AG04450 (cell line): ENCODE measurements at places on chromosomes 2 and 18.

GRCh38 chr2:2564300-2565078, 233.4 kb upstream of the MYT1L start:
- no peak for DNase-seq

DNA sequence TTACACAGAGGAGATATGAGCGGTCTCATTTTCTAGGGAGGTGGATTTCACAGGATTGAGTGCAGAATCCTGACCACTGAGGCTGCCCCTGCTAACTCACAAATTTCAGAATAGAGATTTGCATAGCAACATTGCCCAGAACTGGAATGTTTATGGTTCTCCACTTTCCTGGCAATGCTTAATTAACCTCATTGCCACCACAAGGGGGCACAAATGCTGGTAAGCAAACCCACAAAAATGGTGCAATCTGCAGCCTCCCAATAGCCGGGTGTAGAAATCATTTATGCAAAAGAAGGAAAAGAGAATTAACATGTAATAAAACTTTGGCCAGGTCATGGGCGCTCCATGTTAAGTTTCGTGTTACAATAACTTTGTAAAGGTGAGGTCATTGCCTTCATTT, 112.4 kb downstream of the CYRIA start:
- DNase-seq, result no peak

DNA sequence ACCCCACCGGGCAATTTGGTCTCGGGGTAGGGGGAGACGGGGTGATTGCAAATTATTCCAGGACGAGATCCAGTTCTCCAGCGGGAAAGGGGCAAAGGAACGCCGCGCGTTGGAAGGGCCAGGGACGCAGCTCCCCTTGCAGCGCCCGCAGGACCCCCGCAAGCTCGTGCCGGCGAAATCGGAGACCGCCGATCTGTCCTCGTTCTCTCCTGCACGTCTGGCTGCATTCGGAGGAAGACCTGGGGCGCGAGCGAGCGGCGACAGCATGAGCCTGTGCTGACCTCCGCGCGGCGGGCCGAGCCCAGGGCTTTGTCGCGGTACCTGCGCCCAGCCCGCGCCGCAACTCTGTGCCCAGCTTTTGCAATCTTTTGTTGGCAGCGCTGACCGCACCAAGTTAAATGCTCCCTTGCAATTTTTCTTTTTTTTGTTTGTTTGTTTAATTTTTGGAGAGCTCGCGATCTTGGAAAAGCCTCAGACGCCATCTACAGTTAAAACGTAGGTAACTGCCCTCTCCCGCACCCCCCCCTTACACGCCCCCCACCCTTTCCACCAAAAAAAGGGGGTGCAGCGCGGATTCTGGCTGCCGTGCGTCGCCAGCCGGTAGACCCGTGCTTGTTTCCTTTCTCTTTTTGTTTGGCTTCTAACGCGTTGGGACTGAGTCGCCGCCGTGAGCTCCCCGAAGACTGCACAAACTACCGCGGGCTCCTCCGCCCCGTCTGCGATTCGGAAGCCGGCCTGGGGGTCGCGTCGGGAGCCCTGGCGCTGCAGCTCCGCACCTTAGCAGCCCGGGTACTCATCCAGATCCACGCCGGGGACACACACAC, 667 bp downstream of the TRIB2 start:
- DNase-seq, result no peak

- no peak for DNase-seq
Observed at GRCh38 chr18:45467293-45467692, 148.0 kb upstream of the SLC14A2 start.

- no peak for DNase-seq
Observed at GRCh38 chr2:25149646-25150045, 18.7 kb downstream of the POMC start.

DNA sequence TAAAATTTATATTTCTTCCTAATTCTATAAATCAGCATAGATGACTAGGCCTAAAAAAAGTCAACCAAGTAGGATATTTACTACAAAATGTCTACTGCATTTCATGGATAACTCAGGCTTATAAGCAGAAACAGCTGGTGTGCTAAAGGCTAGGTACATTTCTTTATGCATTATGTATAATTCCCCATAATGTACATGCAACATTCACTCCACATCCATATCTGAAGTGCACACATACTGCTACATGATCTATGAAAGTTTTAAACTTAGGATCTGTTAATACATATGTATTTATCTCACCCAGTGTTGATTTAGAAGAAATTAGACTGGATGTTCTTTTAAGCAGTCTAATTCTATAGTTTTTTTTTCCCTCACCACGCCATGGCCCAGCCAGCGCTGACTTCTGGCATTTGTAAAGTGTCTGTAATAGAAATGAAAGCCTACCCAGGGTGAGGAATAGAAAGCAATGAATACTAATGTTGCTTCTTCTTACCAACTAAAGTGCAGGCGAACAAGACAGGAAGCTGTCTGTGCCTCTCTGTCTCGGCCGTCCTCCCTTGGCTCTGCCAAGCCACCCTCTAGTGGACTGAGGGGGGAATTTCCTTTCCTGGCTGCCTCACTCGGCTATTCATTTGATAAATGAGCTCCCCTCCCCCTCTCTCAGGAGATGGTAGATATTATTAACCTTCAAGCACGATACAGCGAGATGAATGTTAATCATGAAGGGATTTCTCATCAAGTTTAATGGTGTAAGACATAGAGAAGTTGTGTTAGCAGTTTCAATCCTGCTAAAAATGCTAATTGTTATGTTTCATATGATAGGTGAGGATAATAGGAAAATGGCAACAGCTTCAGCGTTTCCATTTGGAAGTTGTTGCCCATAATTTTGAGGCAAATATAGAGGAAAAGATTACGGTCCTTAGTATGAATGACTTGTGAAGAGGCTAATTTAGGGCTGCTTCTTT, 384.5 kb downstream of the MTX2 start:
- DNase-seq, result peak; percentile 4

DNA sequence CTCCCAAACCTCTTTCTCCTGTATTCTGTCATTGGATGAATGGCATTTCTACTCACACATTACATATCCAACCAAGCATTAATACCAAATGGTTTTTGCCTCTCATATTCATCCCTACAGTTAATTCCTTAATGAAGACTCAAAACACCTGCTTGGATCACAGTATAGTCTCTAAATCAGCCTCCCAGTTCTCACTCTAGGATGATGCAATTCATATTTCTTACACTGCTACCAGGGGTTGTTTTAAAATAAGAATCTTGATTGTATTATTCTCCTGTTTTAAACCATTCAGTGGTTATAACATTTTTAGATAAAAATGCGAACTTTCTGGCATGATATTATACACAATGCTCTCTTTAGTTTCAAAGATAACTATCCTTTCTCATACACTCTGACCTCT, 281.4 kb upstream of the ZEB2 start:
- no peak for DNase-seq

DNA sequence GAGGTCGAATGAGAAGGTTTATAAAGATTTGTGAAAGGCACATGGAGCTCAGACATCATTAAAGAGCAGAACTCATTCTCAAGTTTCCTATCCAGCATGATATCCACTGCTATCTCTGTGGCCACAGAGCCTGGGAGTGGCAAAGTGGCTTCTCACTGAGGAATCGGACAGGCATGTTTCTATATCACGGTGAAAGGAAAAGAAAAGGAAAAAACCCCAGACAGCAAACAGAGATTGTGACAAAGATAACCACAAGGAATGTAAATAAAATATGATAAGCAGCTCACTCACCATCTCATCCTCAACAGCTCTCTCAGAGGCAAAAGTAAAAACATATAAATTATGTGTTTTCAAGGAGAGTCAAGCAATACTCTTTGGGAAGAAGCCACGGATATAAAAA, 2.5 kb downstream of the PID1 start:
- DNase-seq, result no peak

- no peak for DNase-seq
Observed at GRCh38 chr2:17835516-17835915, 19.3 kb downstream of the MSGN1 start.

DNA sequence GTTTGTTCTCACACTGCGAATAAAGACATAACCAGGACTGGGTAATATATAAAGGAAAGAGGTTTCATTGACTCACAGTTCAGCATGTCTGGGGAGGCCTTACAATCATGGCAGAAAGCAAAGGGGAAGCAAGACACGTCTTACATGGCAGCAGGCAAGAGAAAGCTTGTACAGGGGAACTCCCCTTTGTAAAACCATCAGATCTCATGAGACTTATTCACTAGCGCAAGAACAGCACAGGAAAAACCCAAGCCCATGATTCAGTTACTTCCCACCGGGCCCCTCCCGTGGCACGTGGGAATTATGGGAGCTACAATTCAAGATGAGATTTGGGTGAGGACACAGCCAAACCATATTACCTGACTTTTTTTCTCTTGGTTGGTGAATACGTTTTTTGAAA, 51.3 kb downstream of the TMEM247 start:
- DNase-seq, result no peak

- DNase-seq, result no peak
Observed at GRCh38 chr2:4662161-4662779, 958.9 kb downstream of the DCDC2C start.

DNA sequence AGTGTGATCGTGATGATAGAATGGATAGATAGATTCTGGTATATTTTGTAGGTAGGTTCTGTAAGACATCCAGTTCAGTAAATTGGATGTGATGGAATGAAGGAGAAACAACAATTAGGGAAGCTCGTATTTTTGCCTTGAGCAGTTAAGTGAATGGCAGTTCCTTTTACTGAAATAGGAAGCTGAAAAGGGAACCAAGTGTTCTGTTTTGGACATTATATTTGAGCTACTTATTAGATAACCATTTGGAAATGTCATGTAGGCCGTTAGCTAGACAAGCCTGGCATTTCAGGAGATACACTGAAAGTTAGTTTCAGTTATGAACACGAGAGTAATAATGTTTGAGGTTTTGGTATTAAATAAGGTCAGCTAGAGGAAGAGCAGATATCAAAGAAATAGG, 41.5 kb downstream of the MARCHF7 start:
- no peak for DNase-seq

DNA sequence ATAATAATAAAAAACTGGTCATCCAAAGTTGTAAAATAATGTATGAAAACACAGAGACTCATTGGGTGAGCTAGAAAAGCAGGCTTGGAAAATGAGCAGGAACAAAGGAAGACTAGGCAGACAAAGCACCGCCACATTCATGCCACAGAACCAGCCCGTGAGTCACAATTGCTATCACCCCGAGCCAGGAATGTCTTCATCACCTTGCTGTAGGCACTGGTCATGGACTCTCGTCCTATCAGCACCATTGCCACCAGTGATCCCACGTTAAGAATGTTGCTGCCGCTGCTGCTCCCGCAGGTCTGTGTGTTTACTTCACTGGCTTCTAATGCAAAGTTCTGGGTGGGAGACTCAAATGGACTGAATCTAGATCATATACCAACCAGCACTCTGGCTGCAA, 417.9 kb downstream of the PID1 start:
- DNase-seq, result no peak
